ENCODE measurements at places on chromosomes 16 and 17. TPM values are rescaled to one million over a fixed set of nuclear protein-coding genes. Genes with fewer than 3 reads are reported as not detected.

GRCh38 chr16:70418274-70418992, 20.5 kb downstream of the ST3GAL2 start:
- no peak for DNase-seq

DNA sequence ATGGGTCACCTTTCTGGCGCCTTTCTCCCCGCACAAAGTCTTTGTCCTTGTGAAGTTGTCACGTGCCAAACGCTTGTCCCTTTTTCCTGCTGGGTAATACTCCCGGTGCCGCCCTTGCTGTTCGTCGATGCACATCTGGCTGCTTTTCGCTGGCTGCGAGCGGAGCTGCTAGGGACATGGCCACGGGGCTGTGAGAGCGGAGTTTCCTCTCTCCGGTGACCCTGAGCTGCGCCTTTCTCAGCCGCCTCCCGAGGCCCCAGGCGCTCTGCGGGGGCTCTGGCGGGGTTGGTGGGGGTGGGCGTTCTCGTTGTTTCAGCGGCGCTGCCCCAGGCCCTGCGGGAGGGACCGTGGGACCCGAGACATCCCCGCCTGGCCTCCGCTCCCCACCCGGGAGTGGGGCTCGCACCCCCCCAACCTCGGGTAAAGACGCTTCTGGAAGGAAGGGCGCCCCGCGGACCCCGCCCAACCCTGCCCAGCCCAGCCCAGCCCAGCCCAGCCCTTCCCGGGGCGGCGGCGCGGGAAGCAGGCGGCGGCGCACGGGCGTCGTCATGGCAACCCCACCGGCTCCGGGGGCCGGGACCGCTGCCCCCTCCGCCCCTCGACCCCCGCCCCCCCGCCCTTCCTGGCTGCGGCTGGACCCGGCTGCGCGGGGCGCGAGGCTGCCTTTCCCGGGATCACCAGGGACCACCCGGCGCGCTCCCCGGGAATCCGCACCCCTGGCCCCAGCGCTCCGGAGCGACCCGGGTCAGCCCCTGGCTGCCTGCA, 12.3 kb downstream of the CHMP6 start:
- DNase-seq: no peak

GRCh38 chr16:67654403-67654911, 5.6 kb downstream of the ACD start:
- DNase-seq: no peak

- DNase-seq: no peak
Observed at GRCh38 chr16:14146445-14146844, 75.3 kb downstream of the MRTFB start.

DNA sequence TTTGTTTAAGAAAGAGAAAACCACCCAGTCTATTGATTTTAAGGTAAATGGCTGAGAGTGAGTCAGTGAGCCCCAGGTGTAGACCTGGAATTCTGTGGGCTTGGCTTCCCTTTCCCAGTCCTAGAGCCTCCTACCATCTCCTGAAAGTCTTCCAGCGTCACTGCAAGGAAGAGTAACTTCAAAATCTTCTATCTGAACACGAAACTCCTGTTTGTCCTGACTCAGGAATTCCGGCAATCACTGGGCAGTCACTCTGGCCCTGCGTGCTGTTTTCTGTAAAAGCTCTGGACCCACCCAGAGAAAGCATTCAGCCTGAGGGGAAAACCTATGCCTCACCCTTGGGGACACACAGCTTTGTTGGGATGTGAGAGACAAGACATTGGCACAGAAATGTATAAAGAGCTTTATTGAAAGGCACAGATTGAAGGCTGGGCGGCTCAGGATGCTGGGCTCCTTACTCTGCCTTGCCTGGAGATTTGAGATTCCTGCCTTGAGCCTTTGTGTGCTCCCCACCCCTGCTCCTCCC, 15.9 kb downstream of the MINK1 start:
- no peak for DNase-seq

GRCh38 chr17:77193653-77194052, 52.9 kb downstream of the SEC14L1 start:
- no peak for DNase-seq

- DNase-seq: no peak
Observed at GRCh38 chr17:56917559-56918296, 3.9 kb upstream of the TRIM25 start.

- DNase-seq: no peak
Observed at GRCh38 chr17:2894782-2895181, 98.5 kb downstream of the RAP1GAP2 start.

- no peak for DNase-seq
Observed at GRCh38 chr16:81696961-81697615, 82.0 kb upstream of the PLCG2 start.

- no peak for DNase-seq
Observed at GRCh38 chr16:19948186-19949104, 63.8 kb upstream of the GPRC5B start.

DNA sequence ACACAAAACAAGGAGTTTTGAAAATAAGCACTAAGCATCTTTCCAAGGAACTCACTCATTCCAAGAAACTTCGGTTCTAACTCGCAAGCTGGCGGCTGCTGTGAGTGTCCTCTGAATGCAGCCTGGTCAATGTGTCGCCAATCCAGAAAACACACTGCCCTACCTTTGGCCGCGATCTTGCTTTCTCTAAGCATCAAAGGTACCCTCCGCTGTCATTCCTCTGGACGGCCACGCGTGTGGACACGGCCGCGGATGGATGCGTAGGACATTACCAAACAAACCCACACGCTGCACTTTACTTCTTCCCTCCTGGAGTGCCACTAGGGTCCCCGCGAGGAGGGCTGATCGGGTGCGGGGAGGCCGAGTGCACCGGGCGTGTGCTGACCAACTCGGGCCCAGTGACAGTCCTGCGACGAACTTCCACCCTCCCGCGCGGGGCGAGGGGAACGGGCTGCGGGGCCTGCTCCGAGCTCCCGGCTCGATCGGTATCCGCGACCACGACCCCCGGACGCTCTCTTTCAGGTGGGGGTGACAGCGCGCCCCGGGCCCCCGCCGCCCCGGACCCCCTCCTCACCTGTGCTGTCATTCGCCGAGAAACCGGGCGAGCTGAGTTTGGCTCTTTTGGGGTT, 1.1 kb downstream of the CREBBP start:
- DNase-seq: peak; percentile 88

GRCh38 chr16:54568906-54569807, 282.6 kb upstream of the IRX3 start:
- DNase-seq: no peak

DNA sequence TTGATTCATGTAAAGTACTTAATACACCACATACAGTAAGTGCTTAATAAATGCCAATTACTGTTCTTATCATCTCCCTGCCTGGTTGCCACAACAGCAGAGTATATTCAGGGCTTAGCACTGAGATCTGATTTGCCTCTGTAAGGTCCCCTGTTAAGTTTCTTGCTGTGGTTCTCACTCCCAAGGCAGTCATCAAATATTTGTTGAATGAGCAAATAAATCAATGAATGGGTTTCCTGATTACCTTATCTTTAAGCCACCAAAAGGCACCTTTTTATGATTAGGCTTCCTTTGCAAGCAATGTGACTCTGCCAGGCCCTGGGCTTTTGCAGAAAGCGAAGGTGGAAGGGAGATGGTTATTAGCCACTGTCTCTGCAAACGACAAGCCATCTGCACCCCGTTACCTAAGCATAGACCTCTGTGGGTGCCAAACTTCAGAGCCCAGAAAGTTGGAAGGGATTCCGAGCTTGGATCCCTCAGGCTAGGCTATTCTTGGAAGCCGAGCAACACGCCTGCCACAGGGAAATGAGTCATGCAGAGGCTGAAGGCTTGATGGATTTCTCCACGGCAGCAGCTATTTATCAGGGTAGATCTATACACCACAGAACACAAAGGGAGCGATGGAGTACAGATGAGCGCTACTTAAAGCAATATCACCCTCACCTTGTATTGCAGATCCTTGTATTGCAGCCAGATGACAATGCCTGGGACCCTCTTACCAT, 102.0 kb downstream of the GRIN2A start:
- DNase-seq: no peak

- DNase-seq: no peak
Observed at GRCh38 chr17:385178-385835, 32.7 kb upstream of the RPH3AL start.

- no peak for DNase-seq
Observed at GRCh38 chr17:73459980-73460379, 148.2 kb upstream of the CDC42EP4 start.

- no peak for DNase-seq
Observed at GRCh38 chr16:19363740-19364139, 53.9 kb upstream of the TMC5 start.

- DNase-seq: no peak
Observed at GRCh38 chr17:30586818-30587595, 109.8 kb downstream of the GOSR1 start.

GRCh38 chr16:24430954-24431760, 108.2 kb upstream of the RBBP6 start:
- DNase-seq: no peak

Gene KRT20
- 0.12 TPM for total RNA-seq

Gene CFAP52
- total RNA-seq: not detected

Gene ALOX15
- 0.54 TPM for total RNA-seq

Gene CHST6
- 0.11 TPM for total RNA-seq

Gene MEOX1
- total RNA-seq: 7.9 TPM

Gene ABI3
- total RNA-seq: 4.9 TPM

Gene KIAA0513
- 38.7 TPM for total RNA-seq

Gene NBR1
- 84.3 TPM for total RNA-seq

Gene LPCAT2
- 25.7 TPM for total RNA-seq

Gene GABARAP
- total RNA-seq: 667 TPM

Gene TADA2A
- total RNA-seq: 15.5 TPM

Gene CYB561
- 74.6 TPM for total RNA-seq

Gene GP1BA
- not detected for total RNA-seq

Gene CCL8
- total RNA-seq: not detected

Measured in lower leg skin (tissue), 4 donors.